ENCODE measurements at places on chromosomes 11 and 22. TPM values are rescaled to one million over a fixed set of nuclear protein-coding genes. Genes with fewer than 3 reads are reported as not detected.

The ADORA2A gene
- total RNA-seq: 20.3 TPM

The OR5P2 gene
- total RNA-seq: not detected

The MFNG gene
- total RNA-seq: 227 TPM

GRCh38 chr11:125020342-125020741 is 42.8 kb upstream of the SLC37A2 start:
- no peaks in the 10 kb centered on the region for H3K36me3 ChIP-seq
- DNase-seq: no peak
- no peak overlapping the region for H3K27ac ChIP-seq
- no peaks in the 10 kb centered on the region for H3K4me1 ChIP-seq
- H3K27me3 ChIP-seq: no peaks in the 10 kb centered on the region

- H3K4me3 ChIP-seq: no peak overlapping the region
- peaks cover 43% of the 10 kb centered on the region for H3K4me1 ChIP-seq
- DNase-seq: no peak
These were observed 9.2 kb upstream of the TSKU start for GRCh38 chr11:76773921-76774361.

Data from activated CD8-positive, alpha-beta T cell treated with anti-CD3 and anti-CD28 coated beads, Interleukin-2, amount 10 ng/mL, durations not matched to agents 7 days and 5 days (primary cell).